ENCODE measurements at places on chromosomes 2 and 18. TPM values are rescaled to one million over a fixed set of nuclear protein-coding genes. Genes with fewer than 3 reads are reported as not detected.

- DNase-seq, result no peak
Observed at GRCh38 chr2:39416140-39416539, 20.9 kb downstream of the MAP4K3 start.

DNA sequence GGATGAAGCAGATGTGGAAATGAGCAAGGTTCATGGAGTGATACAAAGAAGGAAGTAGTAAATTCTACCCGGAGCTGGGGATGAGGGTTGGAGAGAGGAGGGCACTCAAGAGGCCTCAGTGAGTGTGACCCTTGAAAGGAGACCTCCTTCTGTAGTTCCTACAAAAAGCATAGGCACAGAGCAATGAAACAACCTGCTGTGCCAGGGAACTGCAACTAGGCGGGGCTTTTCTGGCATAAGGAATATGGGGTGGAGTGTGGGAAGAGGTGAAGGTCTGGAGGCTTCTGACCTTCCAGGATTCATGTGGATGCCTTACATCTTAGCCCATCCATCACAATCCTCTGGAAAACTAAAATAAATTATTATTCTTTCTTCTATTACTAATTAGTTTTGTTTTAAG is 25.5 kb upstream of the PGAP1 start:
- no peak for DNase-seq

- DNase-seq, result no peak
Observed at GRCh38 chr18:25457126-25457525, 105.2 kb upstream of the ZNF521 start.

DNA sequence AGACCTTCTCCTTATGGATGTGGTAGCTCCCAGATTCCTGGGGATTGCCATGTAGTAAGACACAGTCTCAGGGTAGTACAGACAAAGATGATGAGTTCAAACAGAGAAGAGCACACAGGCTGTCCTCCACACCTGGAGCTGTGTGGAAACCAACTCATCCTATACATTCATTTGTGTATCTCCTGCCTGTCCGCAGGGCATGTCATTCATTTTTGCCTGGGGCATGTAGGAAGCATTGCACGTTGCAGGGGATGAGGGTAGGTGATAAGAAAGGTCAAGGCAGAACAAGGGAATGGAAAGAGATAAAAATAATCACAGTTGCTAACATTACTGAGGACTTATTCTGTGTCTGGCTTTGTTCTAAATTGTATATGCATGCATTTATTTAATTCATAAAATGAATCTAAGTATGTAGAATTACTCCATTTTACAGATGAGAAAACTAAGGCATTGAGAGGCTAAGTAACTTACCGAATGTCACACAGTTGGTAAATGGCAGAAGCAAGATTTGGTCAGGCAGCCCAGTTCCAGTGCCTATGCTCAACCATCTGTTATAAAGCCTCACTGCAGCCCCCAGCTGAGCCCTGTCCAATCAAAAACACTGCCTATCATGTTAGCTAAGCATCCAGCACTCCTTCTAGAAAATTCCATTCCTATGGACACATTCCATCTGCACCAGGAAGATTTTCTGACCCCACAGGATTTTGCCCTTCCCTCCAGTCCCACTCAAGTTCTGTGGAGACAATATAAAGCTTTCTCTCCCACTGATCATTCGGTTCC is 81.0 kb downstream of the SUMO1 start:
- DNase-seq, result no peak

DNA sequence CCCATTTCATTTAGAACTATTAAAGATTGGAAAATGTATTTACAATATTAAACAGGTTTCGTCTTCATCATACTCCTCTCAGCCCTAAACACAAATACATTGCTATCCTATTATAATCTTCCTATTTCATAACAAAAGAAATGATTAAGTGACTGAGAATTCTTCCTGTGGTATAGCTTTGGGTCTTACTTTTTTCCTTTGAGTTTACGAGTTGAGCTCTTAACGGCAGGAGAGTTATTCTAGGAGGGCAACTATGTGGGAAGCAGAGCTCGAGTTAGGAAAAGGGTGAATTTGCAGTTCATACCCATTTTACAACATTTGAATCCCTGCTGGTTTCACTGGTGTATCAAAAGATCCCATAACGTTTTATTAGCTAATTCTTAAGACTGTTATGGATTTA is 105.0 kb downstream of the FIGN start:
- DNase-seq, result no peak

GRCh38 chr18:46571756-46572155 is 85.3 kb downstream of the LOXHD1 start:
- no peak for DNase-seq

GRCh38 chr2:108629417-108629816 is 89.9 kb upstream of the RANBP2 start:
- DNase-seq, result no peak

GRCh38 chr2:39898934-39899333 is 119.9 kb upstream of the THUMPD2 start:
- no peak for DNase-seq

- DNase-seq, result no peak
Observed at GRCh38 chr2:103738108-103738507, 976.3 kb downstream of the TMEM182 start.

DNA sequence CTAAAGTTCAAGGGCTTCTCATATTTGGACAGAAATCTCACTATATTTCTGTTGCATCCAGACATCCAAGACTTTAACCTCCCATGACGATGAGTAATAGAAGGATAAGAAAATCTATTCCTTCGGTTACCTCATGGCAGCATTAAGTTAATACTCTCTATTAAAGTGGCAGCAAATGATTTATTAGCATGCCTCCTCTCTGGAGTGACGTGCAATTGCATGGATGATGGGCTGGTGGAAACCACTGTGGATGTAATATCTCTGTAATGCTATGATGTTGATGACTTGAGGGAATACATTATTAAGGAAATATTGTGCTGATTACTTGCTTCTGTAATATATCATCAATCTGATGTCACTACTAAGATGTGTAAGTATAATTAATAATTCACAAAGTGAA is 336.8 kb downstream of the DSEL start:
- DNase-seq, result no peak

GRCh38 chr18:51229328-51229727 is 31.8 kb upstream of the MEX3C start:
- no peak for DNase-seq

DNA sequence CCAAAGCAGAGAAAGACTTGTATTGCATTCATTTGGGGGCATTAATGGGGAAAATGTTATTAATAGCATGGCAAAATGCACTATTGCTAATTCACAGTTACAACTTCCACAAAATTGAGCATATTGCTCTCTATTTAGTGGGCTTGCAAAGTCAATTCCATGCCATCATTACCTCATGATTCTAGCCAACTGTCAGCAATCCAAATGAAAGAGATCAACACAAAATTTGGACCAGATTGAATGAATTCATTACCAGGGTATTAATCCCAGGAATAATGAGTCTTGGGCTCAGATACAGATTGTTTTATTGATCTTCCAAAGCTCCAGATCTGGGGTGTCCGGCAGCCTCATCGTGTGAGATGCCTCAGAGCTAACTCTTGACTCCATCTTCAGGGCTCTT is 38.3 kb downstream of the NXPH2 start:
- no peak for DNase-seq

- DNase-seq, result no peak
Observed at GRCh38 chr2:169525434-169525833, 15.9 kb downstream of the KLHL41 start.

- no peak for DNase-seq
Observed at GRCh38 chr2:176464886-176465564, 195.8 kb downstream of the MTX2 start.

ALPG gene
- not detected for total RNA-seq

BUB1 gene
- 1.2 TPM for total RNA-seq

PHOSPHO2 gene
- 8.9 TPM for total RNA-seq

ONECUT2 gene
- total RNA-seq, result not detected

GPAT2 gene
- 5.4 TPM for total RNA-seq

PCARE gene
- not detected for total RNA-seq

All from uterus (tissue), 4 donors.